ENCODE measurements at places on chromosomes 2 and 18.

- DNase-seq = no peak
Measured at GRCh38 chr2:86787736-86788135, 3.0 kb downstream of the CD8A start.

DNA sequence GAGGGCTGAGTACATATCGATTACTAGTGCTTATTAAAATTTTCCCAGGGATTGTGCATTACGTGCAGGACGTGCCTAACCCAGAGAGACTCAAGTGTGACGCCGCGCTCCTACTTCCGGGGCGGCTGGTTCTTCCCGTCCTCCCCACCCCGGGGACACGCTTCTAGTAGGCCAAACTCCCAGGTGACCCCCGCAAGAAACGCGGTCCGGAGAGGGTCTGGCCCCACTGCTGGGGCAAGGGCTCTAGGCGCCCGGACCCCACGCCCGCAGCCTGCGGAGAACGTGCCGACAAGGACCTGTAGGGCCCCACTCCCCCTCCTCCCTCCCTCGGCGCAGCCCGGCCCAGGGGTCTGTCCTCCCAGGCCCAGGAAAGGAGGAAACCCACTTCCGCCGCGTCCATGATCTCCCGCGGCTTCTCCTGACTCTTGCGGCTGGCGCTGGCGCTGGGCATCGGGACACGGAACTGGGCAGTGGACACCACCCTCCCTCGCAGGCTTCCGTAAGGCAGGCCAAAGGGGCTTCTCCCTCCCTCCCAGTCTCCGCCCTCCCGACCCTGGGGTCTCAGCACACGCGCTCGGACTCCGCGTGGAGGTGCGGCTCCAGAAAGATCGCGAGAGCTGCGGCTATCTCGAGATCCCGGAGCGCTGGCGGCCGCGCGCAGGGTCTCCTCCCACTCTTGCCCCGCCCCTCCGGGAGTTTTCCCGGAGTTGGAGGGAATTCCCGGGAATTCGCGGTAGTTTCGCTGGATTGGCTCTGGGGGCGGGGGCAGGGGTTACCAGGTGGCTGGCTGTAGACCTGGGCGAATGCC, at the start of gene DARS1:
Gene DARS1, minus strand, starts transcription at position 609 of the 808 bp plus-strand sequence. Its CDS starts 158 bp downstream, at position 451.
- peak; percentile 96 for DNase-seq

DNA sequence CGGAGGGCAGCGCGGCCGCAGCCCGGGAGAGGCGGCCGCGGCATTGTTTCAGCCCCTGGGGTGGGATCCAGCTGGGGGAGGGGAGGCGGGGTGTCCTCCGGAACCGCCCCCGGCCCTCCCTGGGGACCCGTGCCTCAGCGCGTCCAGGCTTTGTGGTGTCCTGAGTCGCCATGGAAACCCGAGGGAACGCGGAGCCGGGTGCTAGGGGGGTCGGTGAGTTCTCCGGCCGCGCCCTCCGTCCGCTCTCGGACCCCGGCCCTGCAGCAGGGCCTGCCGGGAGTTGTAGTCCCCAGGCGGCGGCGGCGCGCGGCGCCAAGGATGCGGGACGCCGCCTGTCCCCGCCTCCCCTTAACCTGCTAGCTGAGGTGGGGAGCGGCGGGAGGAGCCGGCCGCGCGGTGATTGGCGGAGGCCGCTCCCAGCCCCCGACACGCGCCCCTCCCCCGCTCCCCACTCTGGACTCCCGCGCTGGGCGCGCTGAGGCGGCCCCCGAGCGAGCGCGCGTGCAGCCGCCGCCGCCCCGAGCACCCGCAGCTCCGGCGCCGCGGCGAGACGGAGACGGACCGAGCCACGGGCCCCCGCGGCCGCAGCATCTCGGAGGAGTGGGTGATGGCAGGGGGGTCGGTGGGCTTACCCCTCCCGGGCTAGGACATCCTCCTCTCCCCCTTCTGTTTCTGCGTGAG, at the start of gene DPYSL5:
Gene DPYSL5, plus strand, starts transcription at position 478 of the 681 bp plus-strand sequence. CDS start 50,368 bp downstream, outside the sequence.
- DNase-seq = peak; percentile 55

DNA sequence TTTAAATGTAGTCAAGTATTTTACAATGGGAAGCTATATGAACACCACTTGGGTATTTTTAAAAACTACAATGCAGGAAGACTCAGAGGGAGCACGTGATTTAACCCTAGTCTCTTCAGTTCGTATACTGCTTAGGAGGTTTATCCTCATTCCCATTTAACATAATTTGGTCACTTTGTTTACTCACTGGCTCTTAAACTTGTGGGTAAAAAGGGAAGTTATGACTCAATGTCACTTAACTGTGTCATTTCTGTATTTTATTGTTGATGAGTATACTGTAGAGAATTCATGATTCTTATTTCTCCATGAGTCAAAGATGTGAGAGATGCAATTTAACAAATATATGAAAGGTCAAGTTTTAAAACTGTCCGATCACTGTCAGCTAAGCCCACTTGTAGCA, 48.2 kb downstream of the SLC66A3 start:
- DNase-seq = no peak

GRCh38 chr2:62050456-62051045, 145.1 kb downstream of the COMMD1 start:
- DNase-seq = no peak
